CD4-positive, CD25-positive, alpha-beta regulatory T cell (primary cell): ENCODE measurements at places on chromosomes 2 and 18. TPM values are rescaled to one million over a fixed set of nuclear protein-coding genes. Genes with fewer than 3 reads are reported as not detected.

The CRACDL gene
- polyA plus RNA-seq: 0.17 TPM

The SCN1A gene
- not detected for polyA plus RNA-seq

The MEP1B gene
- polyA plus RNA-seq: not detected

The PLGLB1 gene
- 0.30 TPM for polyA plus RNA-seq

The AQP12A gene
- not detected for polyA plus RNA-seq

The FAP gene
- not detected for polyA plus RNA-seq

The MOCOS gene
- not detected for polyA plus RNA-seq

The ASPRV1 gene
- polyA plus RNA-seq: 0.62 TPM

The TTC21B gene
- 7.8 TPM for polyA plus RNA-seq

The RELCH gene
- 9.3 TPM for polyA plus RNA-seq

The ELOA2 gene
- polyA plus RNA-seq: not detected

The AGXT gene
- polyA plus RNA-seq: not detected

The VWA3B gene
- polyA plus RNA-seq: not detected

The EFEMP1 gene
- not detected for polyA plus RNA-seq

The ASB18 gene
- not detected for polyA plus RNA-seq

The TRIM54 gene
- 0.10 TPM for polyA plus RNA-seq

The DIPK1C gene
- not detected for polyA plus RNA-seq

The FBXO48 gene
- polyA plus RNA-seq: 0.63 TPM

The ABCB11 gene
- polyA plus RNA-seq: not detected

The CDH20 gene
- not detected for polyA plus RNA-seq

The TEKT4 gene
- not detected for polyA plus RNA-seq

The SERPINB5 gene
- polyA plus RNA-seq: not detected

The RGPD4 gene
- polyA plus RNA-seq: not detected

The HOXD10 gene
- not detected for polyA plus RNA-seq

The MGAT5 gene
- polyA plus RNA-seq: 5.6 TPM

The GAL3ST2 gene
- polyA plus RNA-seq: not detected

The CTAGE1 gene
- polyA plus RNA-seq: not detected

The RAB11FIP5 gene
- 15.4 TPM for polyA plus RNA-seq

The DYNAP gene
- not detected for polyA plus RNA-seq

The CHRNG gene
- polyA plus RNA-seq: not detected

The CRIM1 gene
- 0.15 TPM for polyA plus RNA-seq

The NPHP1 gene
- polyA plus RNA-seq: 0.31 TPM

The MZT2A gene
- polyA plus RNA-seq: 180 TPM

The CNDP1 gene
- not detected for polyA plus RNA-seq

The TXNDC2 gene
- polyA plus RNA-seq: not detected

The IL1F10 gene
- not detected for polyA plus RNA-seq

The ERICH2 gene
- not detected for polyA plus RNA-seq

The LRRTM1 gene
- not detected for polyA plus RNA-seq

The LONRF2 gene
- not detected for polyA plus RNA-seq

The DSG1 gene
- polyA plus RNA-seq: not detected

The COLEC11 gene
- not detected for polyA plus RNA-seq

The PKDCC gene
- polyA plus RNA-seq: not detected

The EMILIN1 gene
- polyA plus RNA-seq: 1.5 TPM

The CTLA4 gene
- polyA plus RNA-seq: 56.9 TPM

The ZSWIM2 gene
- not detected for polyA plus RNA-seq

The ZNF396 gene
- polyA plus RNA-seq: 0.57 TPM

The IL1B gene
- not detected for polyA plus RNA-seq

The CCDC102B gene
- polyA plus RNA-seq: 3.0 TPM

The CAVIN2 gene
- not detected for polyA plus RNA-seq

The HOXD1 gene
- polyA plus RNA-seq: not detected

The AGAP1 gene
- not detected for polyA plus RNA-seq

The MARCHF4 gene
- not detected for polyA plus RNA-seq
